ENCODE measurements at places on chromosomes 16 and 17.

DNA sequence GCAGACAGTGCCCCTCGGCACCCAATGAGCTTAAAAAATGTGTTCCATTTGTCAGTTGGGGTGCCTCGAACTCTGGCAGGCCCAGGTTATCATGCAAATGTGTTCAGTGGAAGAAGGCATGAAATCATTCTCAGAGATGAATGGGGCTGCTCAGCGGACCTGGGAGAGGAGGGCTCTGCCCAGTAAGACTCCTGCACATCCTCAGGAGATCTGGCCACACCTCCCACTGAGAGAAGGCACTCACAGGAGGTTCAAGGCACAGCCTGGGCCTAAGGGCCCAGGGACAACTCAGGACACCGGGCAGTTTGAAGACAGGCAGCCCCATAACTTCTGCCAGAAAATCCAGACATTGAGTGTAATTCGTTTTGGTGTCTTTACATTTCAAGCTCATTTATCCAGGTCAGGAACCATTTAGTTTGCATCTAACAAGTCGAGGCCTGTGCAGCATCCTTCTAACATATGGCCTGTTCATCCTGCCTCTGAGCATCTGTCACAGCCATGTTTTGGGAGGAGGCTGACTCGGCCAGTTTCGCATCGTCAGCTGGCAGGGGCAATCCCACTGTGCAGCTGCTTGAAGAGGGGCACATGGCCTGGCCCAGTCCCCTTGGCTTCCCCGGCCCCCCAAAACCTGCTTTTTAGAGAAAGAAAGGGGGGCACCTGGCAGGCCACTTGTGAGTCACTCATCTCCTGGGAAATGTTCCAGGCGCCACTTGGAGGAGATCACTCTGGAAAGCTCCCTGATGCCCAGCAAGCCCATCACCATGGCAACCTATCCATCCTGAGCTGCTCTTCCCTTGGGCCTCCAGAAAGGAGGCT lies 31.2 kb upstream of the BCAR1 start:
- no peak for DNase-seq

DNA sequence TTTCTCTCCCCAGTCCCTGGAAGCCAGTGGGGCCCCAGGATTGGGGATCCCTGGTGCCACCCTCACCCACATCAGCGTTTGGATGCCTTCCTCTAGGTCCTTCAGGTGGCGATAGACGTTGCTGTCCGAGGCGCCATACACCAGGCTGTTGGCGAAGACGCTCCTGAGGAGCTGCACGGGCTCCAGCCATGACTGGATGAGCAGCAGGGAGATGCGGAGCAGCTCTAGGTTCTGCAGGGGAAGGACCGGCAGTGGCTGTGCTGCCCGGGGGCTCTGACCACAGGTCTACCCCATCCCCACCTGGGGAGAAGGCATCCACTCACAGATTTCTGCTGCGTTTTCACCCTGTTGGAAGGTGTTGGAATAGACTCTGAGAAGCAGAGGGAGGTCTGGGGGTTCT lies 1.0 kb downstream of the GH2 start:
- DNase-seq = no peak

DNA sequence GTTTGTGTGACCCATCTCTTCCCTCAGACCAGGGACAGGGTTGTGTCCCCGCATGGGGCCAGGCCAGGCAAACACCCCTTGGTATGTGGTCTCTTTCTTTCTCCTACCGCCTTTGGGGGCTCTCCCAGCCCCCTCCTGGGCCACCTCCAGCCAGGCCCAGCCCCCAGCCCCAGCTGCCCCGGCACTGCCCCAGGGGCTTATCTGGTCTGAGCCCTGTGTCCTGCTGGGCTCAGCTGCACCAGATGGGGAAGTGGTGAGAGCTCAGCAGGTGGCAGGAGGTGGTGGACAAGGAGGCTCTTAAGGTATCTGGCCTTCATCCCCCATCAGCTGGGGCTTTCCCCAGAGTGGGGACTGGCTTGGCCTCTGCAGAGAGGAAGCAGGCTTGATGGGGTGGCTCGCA lies 8.7 kb downstream of the ADAM11 start:
- no peak for DNase-seq

GRCh38 chr16:65119435-65119834 lies 2.4 kb downstream of the CDH11 start:
- DNase-seq = no peak

DNA sequence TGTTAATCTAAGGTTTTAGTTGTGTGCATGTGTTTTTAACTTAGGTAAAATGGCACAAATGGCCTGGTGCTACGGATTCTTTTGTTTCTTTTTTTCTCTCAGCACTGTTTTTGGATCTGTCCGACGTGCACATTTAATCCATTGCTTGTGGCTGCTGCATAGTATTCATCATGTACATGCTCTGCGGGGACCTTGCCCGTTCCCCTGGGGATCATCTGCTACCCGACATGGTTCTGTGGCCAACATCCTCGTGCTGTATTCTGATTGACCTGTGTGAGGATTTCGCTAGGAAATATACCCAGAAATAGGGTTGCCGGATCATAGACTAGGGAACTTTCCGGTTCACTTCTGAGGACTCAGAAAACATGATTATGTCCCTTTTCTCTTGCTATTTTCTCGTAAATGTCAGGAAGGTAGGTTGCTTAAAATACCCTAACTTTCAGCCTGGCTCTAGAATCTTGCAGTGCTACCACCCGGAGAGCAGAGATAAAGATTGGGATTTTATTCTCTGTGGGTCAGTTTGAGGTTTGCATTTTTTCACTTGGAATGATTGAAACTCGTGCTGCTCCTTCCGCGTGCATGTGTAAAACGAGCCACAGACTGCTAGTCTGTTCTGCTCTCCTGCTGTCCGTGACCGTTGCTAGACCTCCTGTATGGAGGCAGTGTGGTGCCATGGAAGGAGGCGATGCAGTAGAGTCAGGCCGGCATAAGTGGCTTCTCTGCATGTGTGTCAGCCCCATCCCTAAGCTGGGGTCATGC lies 42.9 kb downstream of the LDHD start:
- no peak for DNase-seq

DNA sequence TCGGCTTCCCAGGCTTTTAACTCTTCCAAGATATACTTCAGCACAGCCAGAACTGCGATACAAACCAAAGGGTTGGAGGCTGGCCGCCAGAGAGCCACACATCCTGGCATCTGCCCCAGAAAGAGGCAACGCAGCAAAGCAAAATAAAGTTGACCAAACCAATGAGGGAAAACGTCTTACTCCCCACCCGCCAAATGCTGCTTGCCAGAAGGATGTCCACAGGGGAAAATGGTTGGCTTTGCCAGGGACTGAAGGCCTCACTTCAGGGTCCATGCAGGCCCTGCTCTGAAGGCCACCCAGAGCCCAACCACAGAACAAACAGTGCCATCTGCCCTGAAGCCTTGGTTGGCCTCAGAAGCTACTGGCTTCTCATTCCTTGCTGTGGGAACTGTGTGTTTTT lies 15.0 kb downstream of the CACNG1 start:
- no peak for DNase-seq
